ENCODE measurements at places on chromosomes 4 and X.
A peak's percentile ranks its signal among the peaks of the same experiment; 100 is the strongest.

DNA sequence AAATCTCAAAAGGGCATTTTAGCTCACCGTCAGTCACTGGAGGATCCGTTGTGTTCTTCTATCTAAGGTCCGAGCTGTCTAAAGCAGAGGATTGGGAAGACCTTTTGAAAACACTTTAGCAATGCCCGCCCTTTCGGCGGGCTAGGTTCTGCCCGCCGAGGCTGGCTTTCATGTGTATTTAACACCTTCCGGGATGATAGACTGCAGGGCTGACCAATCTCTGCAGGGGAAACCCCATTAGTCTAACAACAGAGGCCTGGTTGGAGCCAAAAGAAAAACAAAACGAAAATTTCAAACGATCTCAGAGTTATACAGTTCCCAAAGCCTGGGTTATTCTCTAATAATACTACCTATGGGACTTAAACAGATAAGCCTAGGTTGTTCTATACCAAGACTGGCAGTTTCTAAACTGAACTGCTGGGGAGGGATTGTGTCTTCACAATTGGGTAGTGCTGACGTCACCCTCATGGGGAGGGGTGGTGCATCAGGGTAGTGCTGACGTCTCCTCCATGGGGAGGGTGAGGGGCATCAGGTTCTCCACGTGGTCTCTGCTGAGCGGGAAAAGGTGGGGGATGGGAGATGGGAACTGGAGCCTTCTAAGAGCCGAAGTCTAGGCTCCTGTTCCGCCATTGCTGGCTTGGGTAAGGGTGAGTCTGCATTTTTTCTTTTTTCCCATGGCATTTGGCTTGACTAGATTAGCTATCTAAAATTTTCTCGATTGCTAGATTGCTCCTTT, 14.8 kb upstream of the CUL4B start:
- no peak for DNase-seq

- peak; percentile 41 for DNase-seq
Observed at GRCh38 chrX:66030505-66031317, 9.2 kb downstream of the VSIG4 start.

DNA sequence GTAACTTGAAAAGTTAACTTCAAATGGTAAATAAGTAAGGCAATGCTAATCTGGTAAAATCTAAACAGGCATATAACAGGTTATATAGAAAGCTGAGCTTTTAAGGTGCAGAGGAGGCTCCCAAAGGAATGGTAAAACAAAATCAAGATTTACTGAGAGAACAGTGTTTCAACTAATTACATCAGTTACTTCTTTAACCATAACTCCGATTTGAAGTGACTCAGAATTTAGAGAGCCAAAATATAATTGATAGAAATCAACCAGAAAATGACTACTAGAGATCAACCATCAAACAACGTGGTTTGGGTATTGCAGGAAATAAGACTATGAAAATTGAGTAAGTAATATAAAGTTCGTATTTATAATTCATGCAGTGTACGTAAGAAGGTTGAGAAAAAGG, 6.9 kb downstream of the G3BP2 start:
- DNase-seq: no peak

- DNase-seq: no peak
Observed at GRCh38 chr4:38235354-38235753, 275.2 kb downstream of the PTTG2 start.

DNA sequence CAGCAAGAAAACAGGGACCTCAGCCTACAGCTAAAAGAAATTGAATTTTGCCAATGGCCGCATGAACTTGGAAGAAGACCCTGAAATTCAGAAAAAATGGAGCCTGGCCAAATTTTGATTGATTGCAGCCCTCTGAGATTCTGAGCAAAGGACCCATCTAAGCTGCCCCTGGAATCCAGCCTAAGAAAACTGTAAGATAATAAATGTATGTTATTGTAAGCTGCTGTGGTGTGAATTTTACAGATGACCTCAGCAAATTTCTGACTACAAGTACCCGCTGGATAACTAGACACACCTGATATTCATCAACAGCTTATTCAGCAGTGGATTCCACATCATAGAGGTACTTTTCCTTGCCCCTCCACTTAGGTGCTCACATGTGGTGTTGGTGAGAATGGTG, 119.5 kb upstream of the EPHA5 start:
- DNase-seq: no peak
